Fibroblast of lung (primary cell): ENCODE measurements at places on chromosomes 7 and 10.
A peak's percentile ranks its signal among the peaks of the same experiment; 100 is the strongest.

DNA sequence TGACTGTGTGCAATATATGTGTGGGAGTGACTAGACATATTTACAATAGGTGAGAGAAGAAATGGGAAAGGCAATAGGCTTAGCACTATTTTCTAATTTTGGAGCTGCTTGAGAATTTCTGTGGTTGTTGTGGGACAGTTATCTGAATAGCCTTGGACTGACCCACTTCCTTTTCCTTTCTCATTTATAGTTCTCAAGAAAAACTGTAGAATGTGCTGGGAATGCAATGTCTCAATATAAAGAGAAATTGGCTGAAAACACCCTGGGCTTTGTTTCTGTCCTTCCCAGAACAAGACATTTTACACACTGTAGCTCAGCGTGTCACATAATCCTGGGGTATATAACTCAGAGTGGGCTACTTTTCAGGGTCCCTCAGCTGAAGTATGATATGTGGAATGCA, 153.0 kb upstream of the RHOBTB1 start:
- peak; percentile 81 for DNase-seq

GRCh38 chr7:17103984-17104383, 194.5 kb upstream of the AHR start:
- DNase-seq, result no peak

GRCh38 chr10:5816170-5816569, 2.9 kb upstream of the GDI2 start:
- DNase-seq, result no peak

DNA sequence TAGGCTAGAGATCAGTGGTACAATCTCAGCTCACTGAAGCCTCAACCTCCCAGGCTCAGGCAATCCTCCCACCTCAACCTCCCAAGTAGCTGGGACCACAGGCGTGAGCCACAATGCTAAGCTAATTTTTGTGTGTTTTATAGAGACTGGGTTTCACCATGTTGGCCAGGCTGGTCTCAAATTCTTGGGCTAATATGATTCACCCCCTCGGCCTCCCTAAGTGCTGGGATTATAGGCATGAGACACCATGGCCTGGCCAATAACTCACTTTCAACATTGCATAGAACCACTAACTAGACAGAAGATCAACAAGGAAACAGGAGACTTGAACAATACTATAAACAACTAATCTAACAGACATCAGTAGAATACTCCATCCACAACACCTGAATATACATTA, 191.7 kb downstream of the LRRN3 start:
- DNase-seq, result no peak
